ENCODE measurements at places on chromosomes 12 and 14.

DNA sequence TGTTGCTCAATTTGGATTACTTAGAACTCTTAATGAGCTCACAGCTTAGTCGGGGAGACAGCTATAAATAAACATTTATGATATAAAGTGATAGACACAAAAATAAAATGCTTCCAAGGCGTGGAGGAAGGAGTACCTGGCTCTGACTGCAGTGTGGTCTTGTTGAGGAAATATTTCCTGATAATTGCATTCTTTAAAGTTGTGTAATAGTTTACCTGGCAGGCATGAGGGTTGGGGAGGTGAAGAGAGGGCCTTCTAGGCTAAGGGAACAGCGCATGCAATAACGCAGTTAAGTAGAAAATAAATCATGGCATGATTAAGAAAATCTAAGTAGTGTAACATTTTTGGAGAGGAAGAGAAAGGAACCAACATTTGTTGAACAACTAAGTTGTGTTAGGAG, 260.5 kb upstream of the ATP2B1 start:
- DNase-seq: no peak

DNA sequence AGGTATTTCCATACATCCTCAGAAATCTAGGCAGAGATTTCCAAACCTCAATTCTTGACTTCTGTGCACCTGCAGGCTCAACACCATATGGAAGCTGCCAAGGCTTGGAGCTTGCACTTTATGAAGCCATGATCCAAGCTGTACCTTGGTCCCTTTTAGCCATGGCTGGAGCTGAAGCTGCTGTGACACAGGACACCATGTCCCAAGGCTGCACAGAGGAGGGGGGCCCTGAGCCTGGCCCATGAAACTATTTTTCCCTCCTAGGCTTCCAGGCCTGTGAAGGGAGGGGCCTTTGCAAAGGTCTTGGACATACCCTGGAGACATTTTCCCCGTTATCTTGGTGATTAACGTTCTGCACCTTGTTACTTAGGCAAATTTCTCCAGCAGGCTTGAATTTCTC, 110.5 kb downstream of the IGF1 start:
- DNase-seq: no peak

GRCh38 chr12:44750468-44750867, 125.6 kb downstream of the NELL2 start:
- no peak for DNase-seq

- no peak for DNase-seq
Observed at GRCh38 chr14:77580964-77581505, 35.4 kb downstream of the SPTLC2 start.

- DNase-seq: peak; percentile 85
Observed at GRCh38 chr12:54294152-54294952, 6.5 kb downstream of the NFE2 start.
